T follicular helper cell (primary cell): ENCODE measurements at places on chromosomes 12 and 14.
A peak's percentile ranks its signal among the peaks of the same experiment; 100 is the strongest.

GRCh38 chr14:22073801-22074200 is 400.2 kb upstream of the OR4E1 start:
- DNase-seq: no peak

- peak; percentile 44 for DNase-seq
Observed at GRCh38 chr12:75977952-75978671, 53.5 kb downstream of the PHLDA1 start.

GRCh38 chr12:130081117-130081805 is 81.0 kb upstream of the FZD10 start:
- no peak for DNase-seq

GRCh38 chr12:19451196-19451595 is 11.9 kb downstream of the AEBP2 start:
- no peak for DNase-seq

DNA sequence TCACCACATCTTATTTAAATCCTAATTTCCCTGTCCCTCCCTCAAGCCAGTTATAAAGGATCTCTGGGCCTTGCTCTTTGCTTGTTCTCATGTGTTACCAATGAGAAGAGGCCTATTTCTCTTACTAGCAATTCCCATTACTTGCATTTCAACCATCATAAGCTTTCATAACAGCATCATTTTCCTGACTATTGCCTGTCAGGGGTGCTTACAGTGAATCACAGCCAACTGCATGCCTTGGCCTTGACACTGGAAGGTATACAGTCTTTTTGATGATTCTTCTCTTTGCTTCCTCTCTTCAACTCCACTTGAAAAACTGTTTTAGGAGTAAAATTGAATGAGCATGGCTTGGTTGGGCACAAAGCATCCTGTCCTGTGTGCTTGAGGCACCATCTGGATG is 127.0 kb downstream of the NPAS3 start:
- DNase-seq: no peak
